ENCODE measurements at places on chromosomes 2 and 18.

DNA sequence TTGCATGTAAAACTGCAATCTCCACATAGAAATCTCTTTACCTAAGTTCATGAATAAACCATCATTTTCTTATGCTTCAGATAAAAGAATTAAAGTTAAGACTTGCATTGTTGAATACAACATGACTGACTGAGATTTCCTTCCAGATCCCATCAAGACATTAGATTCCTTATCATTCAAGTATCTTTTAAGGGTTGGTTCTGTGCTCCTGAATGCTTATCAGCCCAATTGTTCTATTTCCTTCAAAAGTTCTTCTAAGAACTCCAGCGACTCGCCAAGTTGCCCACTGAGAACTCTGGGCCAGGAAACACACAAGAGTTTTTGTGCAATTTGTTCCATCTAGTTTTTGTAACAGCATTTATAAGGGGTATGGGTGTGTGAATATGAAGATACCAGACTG is 120.3 kb downstream of the RBMS1 start:
- DNase-seq = no peak

- DNase-seq = no peak
These were observed 14.4 kb upstream of the STAT4 start for GRCh38 chr2:191165176-191165643.

DNA sequence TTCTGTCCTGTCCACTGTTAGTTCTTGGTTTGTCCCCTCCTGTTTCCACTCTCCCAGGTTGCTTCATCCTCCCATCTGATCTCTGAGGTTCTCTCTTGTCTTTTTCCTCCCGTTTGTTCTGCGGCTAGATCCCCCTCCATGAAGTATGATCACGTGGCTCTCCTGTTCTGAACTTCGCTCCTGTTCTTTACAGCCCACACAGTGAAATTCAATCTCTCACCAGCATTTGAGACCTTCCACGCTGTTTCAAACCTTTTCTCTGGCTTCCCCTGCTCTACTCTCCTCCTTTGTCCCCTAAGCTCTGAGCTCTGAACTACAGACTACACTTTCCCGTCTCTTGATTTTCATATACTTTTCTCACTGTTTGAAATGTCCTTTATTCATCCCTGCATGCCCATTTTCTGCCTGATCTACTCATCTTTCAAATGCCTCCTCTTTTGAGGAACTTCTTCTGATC is 83.5 kb downstream of the OSBPL6 start:
- no peak for DNase-seq

DNA sequence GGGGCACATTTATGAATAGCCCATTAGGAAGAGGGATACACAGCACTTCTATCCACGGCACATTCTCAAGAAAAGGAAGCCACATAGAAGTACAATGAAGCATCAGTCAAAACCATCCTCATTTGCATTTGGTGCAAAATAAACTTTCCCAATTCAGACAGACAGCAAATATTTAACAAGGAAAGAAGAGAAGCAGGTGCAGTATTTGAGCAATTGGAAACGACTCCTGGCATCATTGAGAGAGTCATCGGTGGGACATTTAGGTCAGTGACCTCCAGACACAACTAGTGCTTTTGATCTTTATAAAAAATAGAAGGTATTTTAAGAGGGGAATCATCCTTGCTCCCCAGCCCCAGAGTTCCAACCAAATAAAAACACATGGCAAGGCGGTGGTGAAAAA is 118.0 kb downstream of the MREG start:
- DNase-seq = no peak

DNA sequence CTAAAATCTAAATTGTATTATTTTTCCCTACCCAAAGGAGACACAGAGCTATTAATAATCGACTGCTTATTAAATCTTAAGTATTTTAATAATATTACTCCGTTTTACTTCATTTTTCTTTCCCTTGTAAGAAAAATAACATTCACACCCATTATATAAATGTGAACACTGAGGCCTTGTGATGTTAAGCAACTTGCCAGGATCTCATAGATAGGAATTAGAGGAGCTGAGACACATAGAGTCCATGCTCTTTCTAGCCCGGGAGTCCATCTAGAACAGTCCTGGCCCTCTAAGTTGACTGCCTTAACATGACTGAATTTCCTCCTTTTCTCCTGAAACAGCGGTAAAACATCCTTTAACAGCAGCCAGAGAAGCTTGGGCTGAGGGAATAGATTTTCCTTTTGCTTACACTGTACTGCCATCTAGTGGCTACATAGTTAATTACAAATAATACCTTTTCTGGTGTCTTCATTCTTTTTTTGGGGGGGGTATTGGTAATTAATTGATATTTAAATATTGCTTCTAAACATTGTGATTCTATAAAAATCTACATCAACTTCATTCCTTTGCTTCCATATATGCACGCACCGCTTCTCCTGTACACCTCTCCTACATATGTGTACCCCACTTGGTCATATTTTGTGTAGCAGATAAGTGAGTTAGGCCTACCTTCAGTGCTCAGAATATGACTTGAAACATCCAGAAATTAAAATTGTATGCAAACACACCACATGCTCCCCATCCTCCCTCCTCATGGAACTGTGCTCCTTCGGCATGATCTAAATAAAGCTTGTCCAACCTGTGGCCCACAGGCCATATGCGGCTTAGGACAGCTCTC is 125.8 kb upstream of the HNMT start:
- no peak for DNase-seq

DNA sequence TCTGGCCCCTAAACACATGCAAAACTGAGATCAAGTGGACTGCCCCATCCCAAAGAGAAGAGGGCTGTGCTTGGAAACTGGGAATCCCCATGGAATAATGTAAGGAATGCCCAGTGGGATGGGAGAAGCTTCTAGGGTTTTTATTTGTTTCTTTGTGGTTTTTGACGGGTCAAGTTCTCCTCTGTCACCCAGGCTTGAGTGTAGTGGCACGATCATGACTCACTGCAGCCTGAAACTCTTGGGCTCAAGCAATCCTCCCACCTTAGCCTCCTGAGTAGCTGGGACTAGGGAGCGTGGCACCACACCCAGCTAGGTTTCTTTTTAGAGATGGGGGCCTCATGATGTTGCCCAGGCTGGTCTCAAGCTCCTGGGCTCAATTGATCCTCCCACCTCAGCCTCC is 101.7 kb upstream of the ZSWIM2 start:
- no peak for DNase-seq

DNA sequence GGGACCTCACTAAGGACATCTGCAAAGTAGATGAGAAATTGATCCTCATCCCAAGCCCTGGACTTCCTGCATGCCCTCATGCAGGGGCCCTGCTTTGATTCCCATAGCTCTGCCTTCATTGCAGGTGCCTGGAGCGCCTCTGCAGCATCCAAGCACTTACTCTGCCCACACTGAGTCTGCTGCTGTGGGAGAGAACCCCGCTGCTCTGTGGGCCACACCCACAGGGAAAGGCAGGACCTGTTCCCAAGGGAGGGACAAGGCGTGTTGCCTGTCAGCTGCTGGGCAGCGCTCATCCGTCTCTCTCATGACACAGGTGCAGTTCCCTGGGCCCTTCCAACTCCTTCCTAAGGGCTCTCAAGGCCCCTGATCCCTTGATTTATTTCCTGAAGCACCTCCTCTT is 266.8 kb upstream of the SMIM21 start:
- no peak for DNase-seq

DNA sequence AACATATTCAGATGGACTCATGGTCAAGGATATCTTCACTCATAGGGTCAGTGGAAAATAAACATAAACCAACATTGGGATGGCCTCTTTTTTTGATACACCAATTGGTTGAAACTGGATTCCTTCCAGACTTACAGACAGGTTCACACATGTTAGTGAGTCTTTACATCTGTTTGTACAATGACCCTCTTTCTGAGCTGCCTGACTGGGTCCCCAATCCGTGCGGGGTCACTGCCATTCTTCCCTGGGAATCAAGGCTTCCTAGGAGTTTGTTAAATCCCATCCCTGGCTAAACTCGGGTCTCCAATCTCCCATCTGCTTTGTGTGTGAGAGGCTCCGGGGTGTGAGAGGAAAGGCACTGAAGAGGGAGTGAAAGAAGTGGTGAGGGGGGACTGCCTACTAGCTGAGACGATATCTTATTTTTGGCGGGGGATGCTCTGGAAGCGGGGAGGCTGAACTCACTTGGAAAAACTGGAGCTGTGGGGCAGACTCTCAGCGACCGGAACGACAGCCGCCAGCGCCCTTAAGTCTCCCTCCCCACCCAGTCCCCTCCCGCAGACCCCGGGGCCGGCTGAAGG is 487 bp downstream of the STARD6 start:
- no peak for DNase-seq

DNA sequence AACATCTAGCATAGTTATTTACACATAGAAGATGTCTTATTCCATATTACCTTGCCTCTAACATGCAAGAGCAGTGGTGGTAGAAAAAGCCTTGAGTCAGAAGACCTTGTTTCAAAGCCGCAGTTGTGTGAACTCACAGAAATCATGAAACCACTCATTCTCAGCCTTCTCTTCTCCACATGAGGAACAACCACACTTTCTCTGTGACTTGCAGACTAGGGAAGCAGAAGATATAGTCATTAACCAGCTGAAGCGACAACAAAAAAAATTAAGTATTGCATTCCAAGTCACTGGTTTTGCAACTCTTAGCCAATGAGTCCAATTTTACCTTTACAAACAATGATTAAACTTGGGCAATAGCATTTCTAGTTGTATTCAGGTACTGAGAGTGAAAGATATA is 19.0 kb downstream of the TWSG1 start:
- no peak for DNase-seq

DNA sequence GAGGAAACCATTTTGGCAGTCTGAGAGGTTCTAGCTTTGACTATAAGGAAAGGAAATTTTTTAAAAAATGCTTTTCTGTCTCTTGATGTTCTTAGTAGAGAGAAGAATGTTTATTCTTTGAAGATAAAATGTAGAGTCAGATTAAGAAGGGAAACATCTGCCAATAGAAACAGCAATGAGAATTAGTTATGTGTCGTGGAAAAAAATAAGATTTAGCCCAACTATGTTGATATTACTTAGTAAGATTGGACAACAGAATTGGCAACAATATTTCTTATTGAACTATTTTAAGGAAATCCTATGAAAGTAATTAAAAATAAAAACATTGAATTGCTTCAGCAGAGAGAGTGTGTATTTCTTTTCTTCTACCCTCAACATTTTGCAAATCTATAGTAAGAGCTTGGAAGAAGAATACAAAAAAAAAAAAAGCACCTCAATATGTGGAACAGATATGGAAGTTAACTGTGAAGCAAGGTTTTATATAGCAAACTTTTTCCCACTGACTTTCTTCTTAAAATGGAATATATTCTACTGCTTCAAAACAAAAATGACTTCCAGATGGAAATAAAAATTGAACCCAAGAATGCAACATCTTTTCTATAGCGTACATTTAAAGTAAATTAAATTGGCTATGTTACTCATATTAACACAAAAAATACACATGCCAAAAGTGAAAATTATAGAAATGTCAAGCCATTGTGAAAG is 177.9 kb downstream of the FAM124B start:
- DNase-seq = no peak

DNA sequence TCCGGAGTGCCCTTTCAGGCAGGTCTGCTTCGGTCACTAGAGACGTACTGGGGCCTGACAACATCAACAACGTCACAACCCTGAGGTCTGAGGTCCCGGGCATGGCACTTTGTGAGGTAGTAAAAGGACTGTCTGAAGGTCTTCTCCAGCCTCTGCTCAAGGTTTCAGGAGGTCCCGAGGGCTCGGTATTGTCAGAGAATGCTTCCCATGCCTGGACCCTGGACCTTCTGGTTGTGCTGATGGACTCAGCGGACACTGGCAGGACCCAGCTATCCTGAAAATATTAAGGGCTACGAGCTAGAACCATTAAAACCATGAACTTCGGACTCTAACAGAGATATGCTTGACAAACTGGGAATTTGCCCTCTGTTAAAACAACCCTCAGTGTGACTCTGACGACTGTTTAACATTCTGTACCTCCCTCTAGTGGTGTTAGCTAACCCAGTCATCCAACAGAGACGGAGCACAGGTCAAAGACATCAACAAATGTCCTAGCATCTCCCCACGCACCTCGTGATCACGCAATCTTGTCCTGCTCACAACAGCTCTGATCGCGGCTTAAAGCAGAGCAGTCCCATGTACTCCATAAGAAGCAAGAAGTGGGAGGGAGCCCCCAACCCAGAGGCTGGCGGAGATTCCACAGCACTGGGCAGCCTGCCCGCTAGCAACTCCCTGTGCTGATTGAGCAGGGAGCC is 96.5 kb downstream of the CCDC93 start:
- DNase-seq = no peak
